ENCODE measurements at places on chromosomes 5 and 9.

GRCh38 chr9:95242613-95243012 lies 74.9 kb downstream of the FANCC start:
- no peak for DNase-seq

GRCh38 chr5:10704949-10705621 lies 55.9 kb downstream of the DAP start:
- DNase-seq: no peak

DNA sequence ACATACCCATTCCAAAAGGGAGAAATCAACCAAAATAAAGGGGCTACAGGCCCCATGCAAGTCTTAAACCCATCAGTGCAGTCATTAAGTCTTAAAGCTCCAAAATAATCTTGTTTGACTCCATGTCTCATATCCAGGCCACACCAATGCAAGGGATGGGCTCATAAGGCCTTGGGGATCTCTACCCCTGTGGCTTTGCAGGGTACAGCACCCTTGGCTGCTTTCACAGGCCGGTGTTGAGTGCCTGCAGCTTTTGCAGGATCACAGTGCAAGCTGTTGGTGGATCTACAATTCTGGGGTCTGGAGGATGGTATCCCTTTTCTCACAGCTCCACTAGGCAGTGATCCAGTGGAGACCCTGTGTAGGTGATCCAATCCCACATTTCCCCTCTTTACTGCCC lies 5.0 kb upstream of the SPINK14 start:
- DNase-seq: no peak

DNA sequence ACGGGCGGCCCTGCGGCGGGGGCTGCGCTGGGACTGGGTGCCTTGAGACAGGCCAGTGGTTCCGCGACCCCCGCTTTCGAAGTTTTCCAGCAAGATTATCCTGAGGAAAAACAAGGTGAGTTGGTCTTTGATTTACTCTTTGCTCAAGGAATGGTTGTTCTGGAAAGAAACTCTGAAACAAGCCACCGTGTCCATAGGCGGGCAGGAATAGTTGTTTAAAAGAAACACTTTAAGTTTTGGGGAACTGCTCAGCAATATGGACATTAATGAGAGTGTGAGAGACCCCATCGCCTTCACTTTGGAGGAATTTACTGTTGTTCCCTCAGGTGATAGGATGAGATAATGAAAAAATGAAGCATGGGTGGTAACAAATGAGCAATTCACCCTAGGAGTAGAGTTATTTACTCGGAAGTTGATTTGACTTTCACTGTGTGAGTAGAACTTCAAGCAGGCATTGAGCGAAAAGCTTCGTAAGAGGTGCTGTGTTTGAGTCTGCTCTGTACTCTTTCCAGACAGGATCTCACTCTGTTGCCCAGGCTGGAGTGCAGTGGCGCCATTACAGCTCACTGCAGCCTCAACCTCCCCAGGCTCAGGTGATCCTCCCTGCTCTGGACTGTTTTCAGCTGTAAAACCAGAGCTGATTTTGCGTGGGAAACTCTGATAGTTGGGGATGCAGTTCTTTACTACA lies 1.1 kb downstream of the DMRTA1 start:
- DNase-seq: no peak

DNA sequence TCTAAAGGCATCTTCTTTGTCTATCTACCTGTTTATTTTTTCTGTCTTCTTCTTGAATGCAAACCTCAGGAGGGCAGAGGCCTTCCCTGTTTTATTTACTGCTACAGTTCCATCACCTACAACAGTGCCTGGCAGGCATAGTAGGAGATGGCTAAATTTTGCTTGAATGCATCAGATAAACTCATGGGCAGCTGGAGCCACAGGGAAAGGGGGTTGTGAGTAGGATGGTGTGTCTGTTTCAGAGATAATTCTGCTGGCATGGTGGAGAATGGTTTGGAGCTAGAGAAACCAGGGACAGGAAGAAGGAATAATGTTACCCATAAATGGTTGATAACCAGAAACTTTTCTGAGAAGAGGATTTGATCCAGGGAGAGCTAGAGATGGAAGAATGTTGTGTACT lies 189.8 kb upstream of the BRINP1 start:
- DNase-seq: no peak

GRCh38 chr9:21812946-21813568 lies 10.6 kb downstream of the MTAP start:
- DNase-seq: peak; percentile 52

GRCh38 chr5:177588413-177588909 lies 3.5 kb upstream of the TMED9 start:
- no peak for DNase-seq
